ENCODE measurements at places on chromosomes 3 and 15. TPM values are rescaled to one million over a fixed set of nuclear protein-coding genes. Genes with fewer than 3 reads are reported as not detected.

The PFN2 gene
- 117 TPM for total RNA-seq

The SHISA5 gene
- 170 TPM for total RNA-seq

The NLGN1 gene
- not detected for total RNA-seq

The IL12A gene
- total RNA-seq: 1.3 TPM

The CRYGS gene
- total RNA-seq: 4.0 TPM

The TF gene
- total RNA-seq: 0.12 TPM

The NTRK3 gene
- total RNA-seq: not detected

The ZNF619 gene
- total RNA-seq: 8.7 TPM

The SLC6A1 gene
- not detected for total RNA-seq

The EXD1 gene
- total RNA-seq: 0.37 TPM

The MCF2L2 gene
- total RNA-seq: 2.6 TPM

The FGF12 gene
- 0.09 TPM for total RNA-seq

The STXBP5L gene
- not detected for total RNA-seq

The CCR8 gene
- not detected for total RNA-seq

The CPLX3 gene
- not detected for total RNA-seq

DNA sequence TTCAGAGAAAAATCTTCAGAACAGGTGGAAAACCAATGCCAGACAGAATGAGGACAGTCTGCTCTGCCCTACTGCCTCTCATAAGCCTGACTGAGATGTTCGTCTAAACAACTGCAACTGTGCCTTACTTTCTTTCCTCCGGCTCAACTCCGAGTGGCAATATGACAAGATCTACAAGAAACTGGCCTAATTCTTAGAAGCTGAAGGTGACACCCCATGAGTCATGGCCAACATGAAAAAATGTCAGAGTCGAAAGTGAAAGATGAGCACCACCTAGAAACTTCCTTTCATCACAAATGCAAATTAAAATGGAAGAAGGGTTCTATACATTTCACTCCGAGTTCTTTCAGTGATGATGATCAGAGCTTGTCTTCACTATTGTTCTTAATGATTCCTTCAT is 12.9 kb downstream of the PCYT1A start:
- no peak overlapping the region for H3K4me3 ChIP-seq
- peak overlapping the region; percentile 46 for H3K27ac ChIP-seq
- peak; percentile 53 for DNase-seq
- H3K4me1 ChIP-seq: peaks cover 28% of the 10 kb centered on the region
- H3K36me3 ChIP-seq: peaks cover 23% of the 10 kb centered on the region

DNA sequence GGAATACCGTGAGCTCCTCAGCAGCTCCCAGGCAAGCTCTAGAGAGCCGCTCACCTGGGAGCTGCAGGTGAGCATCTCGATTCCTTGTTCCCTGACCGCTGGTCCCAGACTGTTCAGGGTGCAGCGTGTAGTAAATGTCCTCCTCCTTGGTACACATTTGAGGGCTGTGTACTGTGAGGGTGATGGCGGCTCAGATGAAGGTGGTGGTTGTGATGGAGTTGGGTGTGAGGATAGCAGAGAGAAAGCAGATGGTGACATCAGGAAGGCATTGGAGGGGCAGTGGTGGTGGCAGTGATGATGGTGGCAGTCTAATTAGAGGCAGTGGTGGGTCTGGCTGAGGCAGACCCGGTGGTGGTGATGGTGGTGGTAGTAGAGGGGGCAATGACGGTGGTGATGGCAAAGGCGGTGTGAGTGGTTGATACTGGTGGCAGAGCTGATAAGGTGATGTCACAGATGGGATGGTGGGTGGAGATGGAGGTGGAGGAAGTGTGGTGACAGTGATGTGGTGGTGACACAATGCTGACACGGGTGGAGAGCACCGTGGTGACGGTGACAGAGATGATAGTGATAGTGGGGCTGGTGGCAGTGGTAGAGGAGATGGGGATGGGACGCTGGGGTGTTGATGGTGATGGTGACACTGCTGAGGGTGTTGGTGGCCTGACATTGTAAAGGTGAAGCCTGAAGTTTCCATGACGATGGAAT is at the start of gene DNAJB8:
Gene DNAJB8, minus strand, starts transcription at position 51 of the 702 bp plus-strand sequence. CDS start 3,645 bp downstream, outside the sequence.
- peaks cover 51% of the 10 kb centered on the region for H3K27me3 ChIP-seq
- no peaks in the 10 kb centered on the region for H3K4me1 ChIP-seq
- H3K4me3 ChIP-seq: no peak within 1 kb of the TSS

DNA sequence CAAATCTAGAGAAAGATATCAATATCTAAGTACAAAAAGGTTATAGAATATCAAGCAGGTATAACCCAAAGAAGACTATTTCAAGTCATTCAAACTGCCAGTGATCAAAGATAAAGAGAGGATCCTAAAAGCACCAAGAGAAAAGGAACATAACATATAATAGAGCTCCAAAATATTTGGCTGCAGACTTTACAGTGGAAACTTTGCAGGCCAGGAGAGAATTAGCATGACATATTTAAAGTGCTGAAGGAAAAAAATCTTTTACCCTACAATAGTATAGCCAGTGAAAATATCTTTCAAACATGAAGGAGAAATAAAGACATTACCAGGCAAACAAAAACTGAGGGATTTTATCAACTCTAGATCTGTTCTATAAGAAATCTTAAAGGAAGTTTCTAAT is 254.3 kb upstream of the ARHGEF26 start:
- H3K4me3 ChIP-seq: no peak overlapping the region
- no peaks in the 10 kb centered on the region for H3K4me1 ChIP-seq
- H3K27ac ChIP-seq: no peak overlapping the region
- no peaks in the 10 kb centered on the region for H3K27me3 ChIP-seq
- DNase-seq: no peak
- H3K36me3 ChIP-seq: no peaks in the 10 kb centered on the region

- H3K36me3 ChIP-seq: peaks cover 4% of the 10 kb centered on the region
- H3K4me3 ChIP-seq: no peak overlapping the region
- no peaks in the 10 kb centered on the region for H3K4me1 ChIP-seq
- no peak overlapping the region for H3K27ac ChIP-seq
Measured at GRCh38 chr3:40913192-40913591, 286.1 kb upstream of the CTNNB1 start.

- H3K27ac ChIP-seq: no peak overlapping the region
- no peak for DNase-seq
- no peaks in the 10 kb centered on the region for H3K36me3 ChIP-seq
Measured at GRCh38 chr3:154113609-154114008, 7.6 kb upstream of the ARHGEF26 start.

GRCh38 chr3:192675958-192676649 is 51.2 kb downstream of the FGF12 start:
- no peaks in the 10 kb centered on the region for H3K36me3 ChIP-seq
- peaks cover 22% of the 10 kb centered on the region for H3K27me3 ChIP-seq
- DNase-seq: no peak
- no peak overlapping the region for H3K27ac ChIP-seq
- H3K4me1 ChIP-seq: no peaks in the 10 kb centered on the region

GRCh38 chr3:190305406-190305805 is 16.8 kb downstream of the CLDN1 start:
- H3K36me3 ChIP-seq: peaks cover 95% of the 10 kb centered on the region
- no peaks in the 10 kb centered on the region for H3K27me3 ChIP-seq
- no peak overlapping the region for H3K4me3 ChIP-seq
- peaks cover 29% of the 10 kb centered on the region for H3K4me1 ChIP-seq
- H3K27ac ChIP-seq: no peak overlapping the region

- H3K27me3 ChIP-seq: no peaks in the 10 kb centered on the region
- DNase-seq: no peak
- H3K27ac ChIP-seq: no peak overlapping the region
- no peaks in the 10 kb centered on the region for H3K36me3 ChIP-seq
- no peak overlapping the region for H3K4me3 ChIP-seq
Measured at GRCh38 chr3:100645913-100646312, 36.5 kb downstream of the ADGRG7 start.

GRCh38 chr3:190593075-190593474 is 79.2 kb downstream of the IL1RAP start:
- peaks cover 13% of the 10 kb centered on the region for H3K36me3 ChIP-seq
- no peaks in the 10 kb centered on the region for H3K27me3 ChIP-seq
- no peak overlapping the region for H3K4me3 ChIP-seq
- no peaks in the 10 kb centered on the region for H3K4me1 ChIP-seq
- H3K27ac ChIP-seq: no peak overlapping the region

DNA sequence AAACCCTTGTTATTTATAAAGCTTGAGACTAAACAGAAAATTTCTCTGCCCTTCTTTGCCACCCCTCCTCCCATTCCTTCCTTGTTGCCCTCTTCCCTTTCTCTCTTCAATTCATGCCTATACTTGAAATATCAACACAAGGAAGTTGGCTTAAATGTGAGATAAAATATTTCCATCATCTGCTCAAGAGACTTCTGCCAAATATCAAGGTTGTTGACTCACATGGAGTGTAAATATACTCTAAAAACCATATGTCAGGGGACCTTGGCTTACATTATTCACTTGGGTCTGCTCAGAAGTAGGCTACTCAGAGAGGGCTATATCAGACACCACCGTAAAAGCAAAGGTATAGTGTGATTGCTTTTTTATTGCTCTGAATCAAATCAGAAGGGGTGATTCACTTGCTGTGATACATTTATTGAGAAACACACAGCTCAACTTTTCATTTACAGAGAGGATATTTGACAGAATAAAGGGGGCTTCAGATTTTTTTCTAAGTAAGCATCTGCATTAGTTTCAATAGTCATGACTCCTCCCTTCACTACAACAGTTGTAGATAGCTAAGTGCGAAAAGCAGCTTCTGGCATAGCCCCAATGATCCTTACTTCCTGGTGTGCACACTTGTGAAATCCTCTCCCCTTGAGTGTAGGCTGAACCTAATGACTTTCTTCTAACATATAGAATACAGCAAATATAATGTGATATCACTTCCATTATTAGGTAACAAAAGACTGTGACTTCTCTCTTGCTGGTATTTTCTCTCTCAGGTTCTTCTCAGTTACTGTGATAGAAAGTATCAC is 386.2 kb downstream of the EFHB start:
- H3K27ac ChIP-seq: no peak overlapping the region
- no peaks in the 10 kb centered on the region for H3K27me3 ChIP-seq
- H3K36me3 ChIP-seq: no peaks in the 10 kb centered on the region
- no peaks in the 10 kb centered on the region for H3K4me1 ChIP-seq
- H3K4me3 ChIP-seq: no peak overlapping the region

DNA sequence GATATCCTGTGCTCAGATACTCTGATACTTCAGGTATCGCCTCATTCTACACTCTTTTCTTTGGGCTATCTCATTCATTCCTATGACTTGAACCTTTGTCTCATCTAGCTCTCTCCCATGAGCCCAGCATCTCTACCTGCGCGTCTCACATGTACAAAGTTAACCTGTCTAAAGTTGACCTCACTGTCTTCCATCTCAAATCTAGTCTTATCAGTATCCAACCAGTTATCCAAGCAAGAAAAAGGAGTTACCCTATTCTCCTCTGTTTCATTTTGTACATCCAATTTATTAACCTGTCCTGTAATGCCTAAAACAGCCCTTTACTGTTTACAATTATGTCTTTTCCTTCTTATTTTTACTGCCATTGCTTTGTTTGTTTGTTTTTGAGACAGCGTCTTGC is 134.2 kb downstream of the GREM1 start:
- no peaks in the 10 kb centered on the region for H3K36me3 ChIP-seq
- no peak overlapping the region for H3K4me3 ChIP-seq
- H3K27me3 ChIP-seq: no peaks in the 10 kb centered on the region
- no peak for DNase-seq
- H3K4me1 ChIP-seq: peaks cover 36% of the 10 kb centered on the region

GRCh38 chr15:40558952-40559742 is 5.7 kb downstream of the CCDC32 start:
- peak overlapping the region; percentile 93 for H3K27ac ChIP-seq
- peak overlapping the region; percentile 39 for H3K4me3 ChIP-seq
- peaks cover 49% of the 10 kb centered on the region for H3K36me3 ChIP-seq
- DNase-seq: no peak
- no peaks in the 10 kb centered on the region for H3K27me3 ChIP-seq

GRCh38 chr3:150495149-150495548 is 51.1 kb downstream of the SERP1 start:
- no peak for DNase-seq
- H3K27ac ChIP-seq: no peak overlapping the region
- H3K4me3 ChIP-seq: no peak overlapping the region
- H3K36me3 ChIP-seq: peaks cover 4% of the 10 kb centered on the region
- peaks cover 17% of the 10 kb centered on the region for H3K4me1 ChIP-seq

- H3K36me3 ChIP-seq: peaks cover 31% of the 10 kb centered on the region
- H3K27ac ChIP-seq: no peak overlapping the region
- no peak overlapping the region for H3K4me3 ChIP-seq
- no peaks in the 10 kb centered on the region for H3K27me3 ChIP-seq
- no peak for DNase-seq
Measured at GRCh38 chr3:58375254-58375653, 42.6 kb downstream of the PXK start.

DNA sequence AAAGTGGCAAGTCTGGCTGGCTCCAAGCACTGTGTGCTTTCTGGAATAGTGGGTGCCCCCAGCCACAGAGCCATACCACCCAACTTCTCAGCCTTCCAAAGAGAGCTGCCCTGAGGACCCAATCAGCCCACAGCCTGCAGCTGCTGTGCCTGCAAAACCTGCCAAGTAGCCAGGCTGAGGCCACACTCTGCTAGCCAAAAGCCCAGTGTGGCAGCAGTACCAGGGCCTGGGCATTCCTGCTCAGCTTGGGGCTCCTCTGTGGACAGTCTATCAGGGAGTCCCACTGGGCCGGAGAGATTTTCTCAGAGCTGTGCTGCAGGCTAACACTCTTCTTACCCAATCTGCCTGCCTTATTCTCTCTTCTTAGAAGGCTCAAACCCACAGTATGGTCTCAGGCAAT is 136.5 kb downstream of the TPRA1 start:
- no peaks in the 10 kb centered on the region for H3K36me3 ChIP-seq
- no peaks in the 10 kb centered on the region for H3K27me3 ChIP-seq
- peaks cover 28% of the 10 kb centered on the region for H3K4me1 ChIP-seq
- no peak overlapping the region for H3K4me3 ChIP-seq
- DNase-seq: no peak
- no peak overlapping the region for H3K27ac ChIP-seq

GRCh38 chr3:32959371-32959770 is 7.9 kb downstream of the CCR4 start:
- no peaks in the 10 kb centered on the region for H3K27me3 ChIP-seq
- no peak overlapping the region for H3K4me3 ChIP-seq
- DNase-seq: no peak
- H3K36me3 ChIP-seq: no peaks in the 10 kb centered on the region

GRCh38 chr3:31724651-31725050 is 191.9 kb downstream of the STT3B start:
- no peak overlapping the region for H3K27ac ChIP-seq
- no peaks in the 10 kb centered on the region for H3K27me3 ChIP-seq
- peaks cover 47% of the 10 kb centered on the region for H3K36me3 ChIP-seq
- H3K4me1 ChIP-seq: peaks cover 6% of the 10 kb centered on the region
